ENCODE measurements at places on chromosomes 4 and X.

DNA sequence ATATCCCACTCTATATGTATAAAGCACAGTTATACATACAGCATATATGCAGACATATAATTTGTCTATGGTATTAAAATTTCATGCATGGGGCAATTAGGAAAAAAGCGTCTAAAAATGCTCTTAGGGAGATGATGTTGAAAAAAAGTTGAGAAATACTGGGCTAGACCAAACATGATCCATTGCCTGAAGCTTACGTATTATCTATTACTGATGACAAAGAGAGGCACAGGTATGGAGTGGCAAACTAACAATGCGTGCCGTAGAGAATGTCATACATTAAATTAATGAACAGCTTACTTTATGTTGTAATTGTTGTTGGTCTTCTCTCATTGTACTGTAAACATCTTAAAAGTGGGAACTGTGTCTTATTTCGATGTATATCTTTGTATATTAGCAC lies 13.9 kb downstream of the RHOH start:
- no peak for DNase-seq

DNA sequence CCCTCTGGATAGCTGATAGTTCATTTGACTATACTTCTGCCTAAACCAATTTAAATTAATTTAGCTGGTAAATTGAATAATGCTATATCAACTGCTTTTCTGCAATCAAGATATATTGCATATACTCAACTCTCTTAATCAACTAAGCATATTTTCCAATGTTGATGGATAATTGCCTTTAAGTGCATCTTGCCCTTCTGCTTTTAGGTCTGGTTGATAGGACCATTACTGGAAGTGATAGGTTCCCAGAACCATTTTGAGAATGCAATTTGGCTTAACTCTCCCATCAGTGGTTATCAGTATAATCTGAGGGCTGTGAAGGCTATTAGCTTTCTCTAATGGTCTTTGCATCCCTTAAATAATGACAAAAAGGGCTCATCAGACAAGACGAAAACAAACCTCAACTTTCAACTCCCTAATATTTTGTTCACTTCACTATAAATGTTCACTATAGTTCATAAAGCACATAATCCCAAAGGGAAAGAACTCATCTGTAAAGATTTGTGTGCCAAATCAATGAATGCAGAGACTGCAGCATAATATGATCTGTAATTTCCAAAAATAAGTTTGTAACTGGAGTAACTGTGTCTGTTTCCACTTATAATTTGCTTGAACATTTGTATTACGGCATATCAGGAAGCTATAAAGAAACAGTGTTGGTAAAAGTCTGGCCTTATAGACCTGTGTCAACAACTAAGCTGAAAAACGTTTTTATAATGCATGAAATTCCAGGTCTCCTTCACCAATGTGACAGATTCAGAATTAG lies 273.6 kb downstream of the FBXO8 start:
- DNase-seq: no peak

- no peak for DNase-seq
Measured at GRCh38 chr4:79235095-79235494, 90.8 kb downstream of the NAA11 start.

DNA sequence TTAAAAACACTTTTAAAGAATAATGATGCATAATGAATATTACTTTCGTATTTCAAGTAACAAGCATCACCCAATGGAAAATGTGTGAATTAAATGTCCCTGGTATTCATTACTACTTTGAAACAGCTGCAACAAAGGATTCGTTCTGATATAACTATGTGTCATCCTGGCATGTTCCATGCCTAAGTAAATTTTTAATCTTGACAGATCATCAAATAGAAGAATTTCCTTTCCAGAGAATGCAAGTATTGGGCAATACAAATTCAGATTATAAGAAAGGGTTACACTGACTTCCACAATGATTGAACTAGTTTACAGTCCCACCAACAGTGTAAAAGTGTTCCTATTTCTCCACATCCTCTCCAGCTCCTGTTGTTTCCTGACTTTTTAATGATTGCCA lies 105.3 kb downstream of the SPCS3 start:
- no peak for DNase-seq

GRCh38 chr4:98773638-98774037 lies 115.2 kb upstream of the TSPAN5 start:
- DNase-seq: no peak

- DNase-seq: no peak
Measured at GRCh38 chr4:180828455-180829018, 1414.7 kb upstream of the TENM3 start.

DNA sequence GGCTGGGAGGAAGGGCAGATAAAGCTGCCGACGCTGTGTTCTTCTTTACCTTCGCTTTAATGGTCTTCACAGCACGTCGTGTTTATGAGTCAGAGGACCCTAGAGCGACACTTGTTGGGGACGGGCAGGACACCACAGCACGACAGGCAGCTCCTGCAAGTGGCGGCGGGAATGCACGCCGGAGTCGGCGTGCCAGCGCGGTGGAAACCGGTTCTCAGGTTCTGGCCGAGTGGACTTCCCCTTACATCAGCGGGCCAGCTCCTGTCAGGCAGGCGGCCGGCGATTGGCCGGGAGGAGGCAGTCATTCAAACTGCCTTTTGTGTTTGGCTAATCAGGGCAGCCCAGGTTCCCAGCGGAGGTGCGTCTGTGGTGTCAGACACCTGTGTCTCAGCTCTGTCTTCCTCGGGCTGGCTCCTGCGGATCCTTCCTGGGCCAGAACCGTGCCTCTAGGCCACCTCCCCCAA lies 150.9 kb downstream of the SHROOM3 start:
- no peak for DNase-seq

DNA sequence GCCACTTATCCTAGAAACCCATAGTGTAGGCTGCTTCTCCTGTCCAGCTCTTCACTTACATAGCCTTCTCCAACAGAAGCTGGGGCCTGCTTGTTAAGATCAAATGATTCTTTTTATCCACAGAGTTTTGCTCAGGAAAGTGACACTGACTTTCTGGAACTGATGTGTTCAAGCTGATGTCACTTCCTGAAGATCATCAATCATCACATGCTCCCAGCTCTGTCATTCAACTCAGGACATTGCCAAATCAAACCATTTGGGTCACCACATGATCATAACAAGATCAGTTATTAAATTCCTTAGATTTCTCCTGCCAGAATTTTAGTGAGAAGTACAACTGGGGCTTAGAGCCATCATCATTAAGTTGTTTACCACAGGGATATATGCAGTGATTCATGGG lies 39.4 kb downstream of the GLRA3 start:
- no peak for DNase-seq

DNA sequence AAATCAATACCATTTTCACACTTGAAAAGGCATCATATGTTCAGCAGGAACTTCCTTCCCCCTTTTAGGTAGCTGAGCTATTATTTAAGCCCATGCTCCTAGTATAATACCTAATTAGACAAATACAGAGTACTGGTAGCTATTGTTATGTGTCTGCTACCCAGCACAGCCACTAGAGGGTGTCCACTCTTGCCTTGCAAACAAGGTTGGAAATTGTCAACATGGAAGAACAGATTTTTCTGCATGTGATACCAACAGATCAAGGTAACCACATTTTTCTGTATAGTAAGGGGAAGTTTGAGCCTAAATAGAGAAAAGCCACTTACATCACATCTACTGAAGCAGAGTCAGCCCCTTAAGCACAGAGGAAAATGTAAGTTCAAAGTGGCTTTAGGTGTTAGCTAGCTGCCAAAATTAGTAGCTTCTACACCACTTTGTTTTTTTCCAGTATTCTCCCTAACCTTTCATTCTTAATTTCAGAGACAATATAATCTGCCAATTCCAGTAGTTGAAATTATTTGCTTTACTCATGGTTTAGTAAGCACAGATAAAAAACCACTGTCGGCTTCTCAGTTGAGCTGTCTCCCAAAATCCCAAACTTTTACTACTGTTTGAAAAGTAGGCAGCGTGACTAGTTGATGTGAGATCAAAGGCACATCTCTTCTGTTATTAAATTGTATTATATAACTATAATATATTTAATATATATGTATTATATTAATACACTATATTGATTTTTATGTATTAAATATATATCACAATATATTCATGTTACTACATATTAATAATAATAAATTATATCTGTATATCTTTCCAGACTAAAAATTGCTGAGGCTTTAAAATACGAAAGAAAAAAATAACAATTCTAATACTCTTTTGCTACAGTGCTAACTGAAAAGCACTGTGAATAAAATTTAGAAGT lies 38.2 kb downstream of the EDNRA start:
- peak; percentile 2 for DNase-seq

GRCh38 chrX:109049416-109049815 lies 313.1 kb upstream of the IRS4 start:
- DNase-seq: no peak

- no peak for DNase-seq
Measured at GRCh38 chr4:158597879-158598596, 73.6 kb downstream of the C4orf46 start.

DNA sequence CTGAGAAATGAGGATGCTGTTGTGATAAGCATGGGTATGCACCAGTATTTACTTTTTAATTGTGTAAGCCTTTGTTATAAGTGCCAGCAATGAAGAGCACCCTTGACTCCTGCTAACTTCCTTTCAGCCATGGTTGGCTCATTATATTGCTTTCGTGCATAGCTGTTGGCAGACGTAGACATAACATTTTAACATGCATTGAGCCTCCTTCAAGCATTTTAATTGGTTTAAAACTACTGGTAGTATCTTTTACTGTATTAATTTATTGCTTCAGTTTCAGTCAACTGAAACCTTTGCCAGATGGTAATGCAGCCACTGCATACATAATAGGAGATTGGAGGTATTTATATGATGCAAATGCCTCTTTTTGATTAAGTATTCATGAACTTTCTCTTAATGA lies 1285.4 kb downstream of the PCDH18 start:
- DNase-seq: no peak

DNA sequence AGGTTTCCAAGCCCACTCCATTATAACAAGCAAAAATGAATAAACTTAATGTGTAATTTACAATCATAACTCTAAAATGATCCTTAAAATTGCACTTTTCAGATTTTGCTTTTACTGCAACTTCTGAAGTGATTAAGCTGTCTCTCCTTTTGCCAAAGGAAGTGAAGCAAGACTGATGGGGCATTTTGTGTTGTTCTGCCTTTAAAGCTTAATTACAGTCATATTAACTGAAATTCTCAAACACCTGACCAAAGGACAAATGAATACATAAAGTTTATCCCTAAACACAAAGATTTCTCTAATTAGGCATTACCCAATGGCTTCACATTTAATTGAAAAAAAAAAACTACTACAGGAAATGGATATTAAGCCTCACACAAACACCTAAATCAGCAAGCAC lies 101.8 kb downstream of the ATP11C start:
- no peak for DNase-seq

DNA sequence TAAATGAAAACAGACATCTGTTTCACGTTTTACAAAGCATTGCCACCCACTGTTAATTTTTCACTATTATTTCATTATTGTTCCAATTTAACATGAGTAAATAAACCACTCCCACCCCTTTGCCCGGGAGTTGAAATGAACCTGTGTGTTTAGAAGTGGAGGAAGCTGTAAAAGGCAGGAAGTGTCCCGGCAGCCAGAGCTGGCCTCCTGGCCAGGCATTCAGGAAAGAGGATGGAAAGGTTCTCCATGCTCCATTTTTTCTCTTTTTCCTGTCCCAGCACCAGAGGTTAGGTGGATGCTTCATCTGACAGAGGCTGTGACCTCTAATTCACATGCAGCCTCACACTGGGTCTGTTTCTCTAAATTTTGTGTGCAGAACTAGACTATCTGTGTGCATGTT lies 55.5 kb upstream of the LNX1 start:
- DNase-seq: no peak

DNA sequence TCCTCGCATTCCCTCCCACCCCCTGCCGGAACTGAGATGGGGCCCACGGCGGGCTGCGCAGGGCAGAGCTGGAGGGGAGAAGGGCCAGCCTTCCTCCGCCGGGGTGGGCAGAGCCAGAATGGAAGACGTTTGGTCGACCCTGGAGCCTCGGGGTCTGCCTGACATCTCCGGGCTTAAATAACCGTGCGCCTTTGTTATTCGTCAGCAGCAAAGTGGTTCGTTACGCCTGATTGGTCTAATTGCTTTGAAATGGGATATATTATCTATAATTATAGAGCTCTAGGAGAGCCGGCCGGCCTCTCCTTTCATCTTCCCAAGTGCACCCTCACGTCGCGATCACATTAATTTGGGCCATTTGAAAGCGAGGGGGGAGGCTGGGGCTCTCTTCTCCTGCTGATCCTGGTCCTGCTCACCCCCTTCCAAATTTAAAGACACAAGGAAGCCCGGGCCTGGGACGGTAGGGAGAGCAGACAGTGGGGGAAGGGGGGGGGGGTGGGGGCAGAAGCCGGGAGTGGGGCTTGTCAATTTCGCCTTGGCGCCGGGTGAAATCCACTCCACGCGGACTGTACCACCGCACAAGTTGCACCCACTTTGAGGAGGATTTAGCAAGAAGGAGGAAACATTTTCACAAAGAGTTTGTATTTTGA lies 4.7 kb upstream of the MSX1 start:
- no peak for DNase-seq

DNA sequence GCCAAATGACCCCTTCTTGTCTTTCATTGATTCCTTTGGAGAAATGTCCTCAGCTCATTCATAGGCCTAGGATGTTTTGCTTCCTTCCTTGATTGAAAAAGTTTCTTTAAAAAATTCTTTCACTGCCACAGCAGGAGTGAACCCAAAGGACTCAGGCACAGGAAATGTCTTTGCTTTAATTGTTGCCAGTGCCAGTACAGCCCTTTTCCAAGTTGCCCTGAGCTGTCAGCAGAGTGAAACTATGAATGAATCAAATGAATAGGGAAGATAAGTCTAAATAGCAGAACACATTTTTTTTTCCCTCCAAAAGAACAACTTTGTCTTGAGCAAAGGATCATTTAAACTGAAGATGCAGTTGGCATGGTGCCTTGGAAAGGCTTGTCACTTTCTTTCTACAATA lies 63.8 kb upstream of the SLC4A4 start:
- DNase-seq: no peak

GRCh38 chr4:15385928-15386327 lies 41.9 kb upstream of the C1QTNF7 start:
- no peak for DNase-seq

DNA sequence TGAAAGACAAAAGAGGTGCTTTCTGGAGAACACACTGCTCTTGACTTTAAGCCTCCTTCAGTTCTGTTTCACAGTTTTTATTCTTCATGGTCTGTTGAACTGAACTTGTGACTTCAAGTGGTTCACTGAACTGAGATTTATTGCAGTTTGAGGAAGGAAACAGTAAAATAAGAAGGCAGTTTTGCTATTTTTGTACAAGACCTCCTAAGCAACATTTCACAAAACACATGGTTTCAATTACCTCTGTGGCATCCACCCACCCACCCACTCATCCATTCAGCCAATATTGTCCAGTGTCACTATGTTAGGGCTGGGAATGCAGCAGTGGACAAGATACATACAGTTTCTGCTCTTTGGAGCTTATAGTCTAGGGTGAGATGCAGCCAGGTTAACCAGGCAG lies 131.3 kb downstream of the IL1RAPL2 start:
- no peak for DNase-seq

DNA sequence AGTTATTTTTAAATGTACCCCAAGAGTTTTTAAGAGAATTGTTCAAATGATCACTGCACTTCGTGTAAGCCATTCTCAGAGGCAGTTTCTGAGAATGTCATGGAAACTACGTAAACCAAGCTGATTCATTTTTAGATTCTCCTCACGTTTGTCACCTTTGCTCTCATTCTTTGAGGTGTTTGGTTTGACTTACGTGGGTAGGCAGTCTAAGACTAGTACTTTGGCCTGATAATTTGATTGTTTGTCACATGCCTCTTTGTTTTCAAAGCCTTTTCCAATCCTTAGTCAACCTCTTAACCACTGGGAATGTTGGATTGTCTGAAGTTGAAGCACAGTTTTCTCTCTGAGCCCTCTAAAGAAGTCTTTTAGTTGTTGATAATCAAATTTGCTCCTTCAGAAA lies 10.5 kb downstream of the SEPTIN11 start:
- no peak for DNase-seq

GRCh38 chr4:84531689-84532088 lies 32.6 kb upstream of the NKX6-1 start:
- DNase-seq: no peak

Measured in activated T-helper 9 cell treated with anti-CD3 and anti-CD28 coated beads, Interleukin-2, amount 50 U/mL, for 16 hours (primary cell).